Activated naive CD8-positive, alpha-beta T cell treated with anti-CD3 and anti-CD28 coated beads, Interleukin-2, amount 50 U/mL, for 16 hours (primary cell): ENCODE measurements at places on chromosomes 11 and 22.

DNA sequence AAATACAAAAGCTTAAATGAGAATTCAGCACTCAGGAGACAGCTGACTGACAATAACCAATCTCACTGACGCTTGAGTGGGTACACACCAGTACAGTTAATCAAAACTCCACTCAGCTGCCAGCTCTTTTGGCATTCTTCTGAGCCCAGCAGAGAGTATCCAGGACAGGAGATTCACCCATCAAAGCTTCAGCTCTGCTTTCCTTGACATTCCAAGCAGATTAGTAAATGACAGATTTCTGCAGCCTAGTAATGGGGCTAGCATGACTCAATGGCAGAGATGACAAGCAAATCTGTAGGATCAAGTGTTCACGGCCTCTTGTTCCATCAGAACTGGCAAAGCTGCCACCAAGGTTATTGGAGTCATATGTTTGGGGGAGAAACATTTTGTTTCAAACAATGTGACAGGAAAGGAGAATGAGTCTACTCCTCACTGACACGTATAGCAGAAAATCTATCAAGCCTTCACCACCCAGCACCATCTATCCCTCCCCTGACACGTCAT, 420.0 kb downstream of the DYNC2H1 start:
- DNase-seq, result no peak

DNA sequence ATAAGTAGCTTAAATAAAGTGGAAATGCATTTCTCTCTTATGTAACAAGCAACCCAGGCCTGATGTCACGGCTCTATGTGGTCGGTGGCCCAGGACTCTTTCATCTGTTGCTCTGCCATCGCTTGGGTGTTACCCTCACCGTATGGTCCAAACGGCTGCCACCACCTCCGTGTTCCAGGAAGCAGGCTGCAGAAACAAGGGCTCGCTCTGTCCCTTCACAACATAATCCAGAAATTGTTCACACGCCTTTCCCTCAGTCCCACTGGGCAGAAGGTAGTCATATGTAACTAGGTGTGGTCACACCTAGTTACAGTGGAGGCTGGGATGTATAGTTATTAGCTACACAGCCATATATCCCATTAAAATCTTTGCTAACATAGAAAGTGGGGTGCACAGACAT, 421.0 kb downstream of the SOX6 start:
- no peak for DNase-seq

- no peak for DNase-seq
Observed at GRCh38 chr11:34346551-34346950, 11.3 kb downstream of the ABTB2 start.

- DNase-seq, result no peak
Observed at GRCh38 chr11:120062561-120062930, 75.4 kb downstream of the TRIM29 start.

- DNase-seq, result no peak
Observed at GRCh38 chr11:69530278-69531070, 49.0 kb downstream of the LINC01488 start.

GRCh38 chr11:35267504-35267903, 128.5 kb downstream of the CD44 start:
- DNase-seq, result no peak

DNA sequence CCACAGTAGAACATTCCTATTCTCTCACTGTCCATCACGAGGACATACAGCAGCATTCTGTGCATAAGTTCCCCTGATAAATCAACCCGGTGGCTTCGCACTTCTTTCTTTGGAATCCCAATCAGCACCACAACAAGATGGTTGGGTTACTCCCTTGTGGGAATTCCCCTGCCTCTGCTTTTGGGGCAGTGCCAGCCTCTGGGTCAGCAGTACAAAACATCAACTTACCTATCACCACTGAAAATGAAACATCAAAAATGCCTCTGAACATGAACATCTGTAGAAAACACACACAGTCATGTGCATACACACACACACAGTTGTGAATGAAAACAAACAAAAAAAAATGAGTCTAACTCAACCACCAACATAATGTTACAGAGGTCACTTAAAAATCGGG, 79.3 kb downstream of the KCNA4 start:
- DNase-seq, result no peak

- no peak for DNase-seq
Observed at GRCh38 chr22:17549183-17549582, 14.1 kb upstream of the SLC25A18 start.

- no peak for DNase-seq
Observed at GRCh38 chr11:46560300-46560991, 33.4 kb downstream of the AMBRA1 start.

DNA sequence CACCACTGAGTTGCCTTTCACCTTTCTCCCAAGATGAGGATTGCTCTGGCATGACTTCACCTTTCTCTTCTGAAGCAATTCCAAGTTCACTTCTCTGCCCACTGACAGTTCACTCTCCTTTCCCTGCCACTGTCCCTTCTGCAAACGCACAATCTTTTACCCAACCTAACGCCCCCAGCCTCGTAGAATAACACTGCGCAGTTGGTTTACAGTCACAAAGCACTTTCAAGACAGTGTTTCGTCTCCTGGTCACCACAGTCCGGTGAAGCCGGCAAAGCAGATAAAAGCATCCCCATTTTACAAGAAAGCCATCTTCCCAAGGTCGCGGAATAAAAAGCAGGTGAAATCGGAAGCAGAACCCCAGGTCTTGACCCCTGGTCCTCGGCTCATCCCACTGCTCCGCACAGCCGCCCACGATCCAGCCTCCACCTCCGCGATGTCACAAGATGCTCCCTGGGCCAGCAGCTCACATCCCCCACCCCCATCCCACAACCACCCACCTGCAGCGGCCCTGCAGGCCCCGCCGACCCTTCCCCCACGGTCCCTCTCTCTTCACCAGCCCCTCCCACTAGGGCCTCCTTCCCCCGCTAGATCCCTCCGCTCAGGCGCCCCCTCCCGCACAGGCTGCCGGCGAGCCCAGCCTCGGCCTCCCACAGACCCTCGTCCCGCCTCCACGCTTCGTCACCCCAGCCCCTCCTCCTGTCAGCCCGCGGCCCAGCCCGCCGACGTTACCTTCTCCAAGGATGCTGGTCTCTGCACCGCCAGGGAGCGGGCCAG, 585 bp downstream of the PI4KA start:
- DNase-seq, result peak; percentile 64

GRCh38 chr11:92838759-92839310, 130.6 kb upstream of the MTNR1B start:
- DNase-seq, result no peak

DNA sequence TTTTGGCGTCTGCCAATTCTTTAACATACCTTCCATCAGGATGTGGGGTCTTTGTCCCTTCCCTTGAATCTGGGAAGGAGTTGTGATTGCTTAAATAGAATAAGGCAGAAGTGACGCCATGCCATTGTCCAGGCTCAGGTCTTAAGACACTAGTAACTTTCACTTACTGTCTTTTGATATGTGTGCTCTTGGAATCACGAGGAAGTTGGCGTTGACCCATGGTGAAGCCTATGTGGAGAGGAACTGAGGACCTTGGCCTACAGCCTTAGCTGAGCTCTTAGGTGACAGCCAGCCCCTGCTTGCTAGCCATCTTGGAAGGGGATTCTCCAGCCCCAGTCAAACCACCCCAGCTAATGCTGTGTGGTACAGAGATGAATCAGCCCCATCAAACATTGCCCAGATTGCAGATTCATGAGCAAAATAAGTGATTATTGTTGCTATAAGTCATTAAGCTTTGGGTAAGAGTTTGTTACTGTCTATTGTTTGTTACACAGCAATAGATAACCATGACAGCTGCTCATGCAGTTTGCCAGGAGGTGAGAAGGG, 17.6 kb upstream of the CLPB start:
- DNase-seq, result no peak

GRCh38 chr22:27952091-27952490, 33.0 kb upstream of the PITPNB start:
- no peak for DNase-seq

- no peak for DNase-seq
Observed at GRCh38 chr11:109590782-109591181, 168.8 kb downstream of the C11orf87 start.

DNA sequence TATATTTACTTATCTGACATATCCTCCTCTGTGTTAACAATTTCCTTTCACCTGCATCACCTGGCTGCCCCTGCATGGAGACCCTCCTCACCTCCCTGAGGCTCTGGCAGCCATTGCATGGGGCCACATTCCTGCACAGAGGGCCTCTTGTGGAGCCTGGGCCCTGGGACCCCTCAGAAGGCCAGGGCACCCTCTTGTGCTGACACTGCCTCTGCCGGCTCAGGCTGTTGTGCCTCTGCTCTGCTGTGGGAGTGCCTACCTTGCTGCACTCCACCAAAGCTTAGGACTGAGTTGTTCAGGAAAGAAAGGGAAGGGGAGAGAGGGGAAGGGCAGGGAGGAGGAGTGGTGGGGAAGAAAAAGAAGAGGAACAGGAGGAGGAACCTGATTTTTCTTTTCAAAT, 194.5 kb downstream of the ADAMTS15 start:
- DNase-seq, result no peak

DNA sequence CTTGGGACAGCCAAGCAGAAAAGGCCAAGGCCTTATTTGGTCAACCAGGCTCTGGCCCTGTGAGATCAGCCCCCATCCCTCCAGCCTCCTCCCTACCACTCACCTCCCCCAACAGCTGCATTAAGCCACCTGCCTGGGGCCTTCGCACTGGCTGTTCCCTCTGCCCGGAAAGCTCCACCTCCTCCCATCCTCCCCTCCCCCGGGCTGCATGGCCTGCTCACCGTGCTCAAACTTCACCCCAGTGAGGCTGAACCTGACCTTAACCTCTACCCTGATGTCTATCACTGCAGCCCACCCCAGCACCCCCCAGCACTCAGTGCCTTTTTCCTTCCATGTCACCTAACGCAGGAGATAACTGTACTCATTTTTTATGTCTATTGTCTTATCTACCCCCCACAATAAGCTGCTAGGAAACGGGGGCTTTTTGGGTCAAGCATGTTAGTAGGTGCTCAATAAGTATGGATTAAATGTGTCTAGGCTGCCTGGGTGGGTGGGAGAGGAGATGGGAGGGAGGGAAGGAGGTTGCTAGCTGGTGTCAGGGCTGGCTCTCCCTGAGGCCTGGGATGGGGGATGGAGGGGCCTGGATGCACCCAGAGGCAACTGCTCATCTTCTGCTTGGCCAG, 912 bp downstream of the PTPRCAP start:
- DNase-seq, result peak; percentile 44

DNA sequence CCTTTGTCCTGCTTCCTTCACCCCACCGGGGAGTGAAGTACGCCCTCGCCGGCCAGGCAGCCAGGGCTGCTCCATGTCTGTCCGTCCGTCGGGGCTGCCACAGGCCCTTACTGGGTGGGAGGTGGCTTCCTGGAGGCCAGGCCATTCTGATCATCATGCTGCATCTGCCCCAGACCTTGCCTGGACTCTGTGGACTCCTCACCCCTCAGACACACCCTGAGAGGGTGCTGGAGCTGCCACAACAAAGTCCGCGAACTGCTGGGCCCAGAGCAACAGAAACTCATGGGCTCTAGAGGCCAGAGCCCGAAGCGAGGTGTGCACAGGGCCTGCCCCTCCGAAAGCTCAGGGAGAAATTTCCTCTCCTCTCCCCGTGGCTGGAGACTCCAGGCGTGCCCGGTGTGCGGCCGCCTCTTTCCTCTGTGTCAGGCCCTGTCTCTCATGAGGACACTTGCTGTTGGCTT, 124.2 kb downstream of the KCNQ1OT1 start:
- DNase-seq, result no peak

DNA sequence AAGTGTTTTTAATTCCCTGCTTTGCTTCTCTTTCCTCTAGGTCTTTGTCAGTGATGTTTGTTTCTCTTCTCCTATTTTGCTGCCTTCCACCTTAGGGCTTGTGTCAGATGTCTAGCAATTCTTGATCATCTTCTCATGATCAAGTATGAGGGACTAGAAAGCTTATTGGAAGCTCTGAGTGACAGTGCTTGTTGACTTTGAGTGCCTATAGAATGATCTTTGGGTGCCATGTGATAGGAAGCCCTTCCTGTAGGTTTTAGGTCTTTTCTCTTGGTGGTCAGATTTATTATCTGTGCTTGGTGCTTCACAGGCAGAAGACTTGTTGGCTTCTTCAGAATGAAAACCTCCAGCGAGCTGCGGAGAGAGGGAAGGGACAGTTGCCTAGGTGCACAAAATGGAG, 43.1 kb downstream of the BSX start:
- no peak for DNase-seq

DNA sequence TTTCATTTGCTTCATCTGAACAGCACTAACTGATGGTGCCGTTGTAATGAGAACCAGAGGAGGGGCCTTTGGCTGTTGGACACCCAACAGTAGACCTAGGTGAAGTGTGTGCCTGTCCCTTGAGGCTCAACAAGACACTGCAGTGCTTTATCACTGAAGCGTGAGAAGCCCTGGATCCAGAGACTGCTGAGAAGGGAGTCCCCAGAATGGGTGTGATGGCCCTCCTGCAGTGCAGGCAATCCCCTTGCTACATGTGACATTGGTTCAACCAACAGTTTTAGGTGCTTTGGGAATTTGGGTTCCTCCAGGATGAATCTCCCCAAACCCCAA, 125.6 kb downstream of the BRD1 start:
- no peak for DNase-seq

GRCh38 chr11:13238879-13239514, 38.6 kb upstream of the BMAL1 start:
- DNase-seq, result peak; percentile 21
